ENCODE measurements at places on chromosomes 16 and 17. TPM values are rescaled to one million over a fixed set of nuclear protein-coding genes. Genes with fewer than 3 reads are reported as not detected.
A peak's percentile ranks its signal among the peaks of the same experiment; 100 is the strongest.

- DNase-seq: no peak
Observed at GRCh38 chr17:12180644-12181261, 160.1 kb downstream of the MAP2K4 start.

- DNase-seq: no peak
Observed at GRCh38 chr17:28043741-28044140, 1.3 kb downstream of the NLK start.

GUCY2D gene
- total RNA-seq: not detected

JMJD8 gene
- 83.4 TPM for total RNA-seq

GRCh38 chr16:51382940-51383339 is 231.9 kb upstream of the SALL1 start:
- DNase-seq: no peak

BRICD5 gene
- 7.5 TPM for total RNA-seq

GRCh38 chr17:40922239-40922638 is 15.2 kb downstream of the KRT23 start:
- DNase-seq: peak; percentile 40

- no peak for DNase-seq
Observed at GRCh38 chr17:14341866-14342265, 41.0 kb downstream of the HS3ST3B1 start.

GRCh38 chr17:60067871-60068270 is 10.8 kb downstream of the HEATR6 start:
- DNase-seq: no peak

ABAT gene
- total RNA-seq: 9.8 TPM

GRCh38 chr17:50221864-50222545 is 20.6 kb upstream of the COL1A1 start:
- peak; percentile 82 for DNase-seq

GRCh38 chr16:80958284-80958683 is 48.4 kb downstream of the CMC2 start:
- no peak for DNase-seq

HOXB5 gene
- 2.0 TPM for total RNA-seq

GRCh38 chr16:28110479-28110878 is 47.0 kb upstream of the GSG1L start:
- no peak for DNase-seq

GDPD3 gene
- 1.6 TPM for total RNA-seq

GRCh38 chr16:30551781-30552180 is 6.4 kb downstream of the ZNF764 start:
- no peak for DNase-seq

- DNase-seq: no peak
Observed at GRCh38 chr16:11506741-11507305, 79.9 kb downstream of the LITAF start.

GRCh38 chr16:50121721-50122445 is 31.2 kb upstream of the TENT4B start:
- DNase-seq: no peak

DNA sequence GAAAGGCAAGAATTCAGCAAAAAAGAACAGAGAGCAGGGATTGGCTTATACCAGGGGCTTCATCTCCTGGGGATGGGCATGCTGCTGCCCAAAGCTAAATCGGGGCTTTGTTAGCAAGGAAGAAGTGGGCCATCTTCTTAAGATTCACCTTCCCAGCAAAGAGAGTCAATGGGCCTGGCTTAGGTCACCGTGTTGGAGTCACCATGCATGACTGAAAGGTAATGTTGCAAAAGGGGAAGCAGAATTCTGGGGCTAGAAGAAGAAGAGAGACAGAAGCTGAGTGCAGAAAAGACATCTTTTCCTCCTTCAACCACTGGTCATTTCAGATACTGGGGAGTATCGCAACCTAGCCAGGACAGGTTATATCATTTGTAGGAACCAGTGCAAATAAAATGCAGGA is 76.3 kb upstream of the KIFC3 start:
- DNase-seq: no peak

- DNase-seq: no peak
Observed at GRCh38 chr17:78669975-78670518, 92.9 kb upstream of the DNAH17 start.

- DNase-seq: peak; percentile 59
Observed at GRCh38 chr16:3879887-3880564, 487 bp downstream of the CREBBP start.

DNA sequence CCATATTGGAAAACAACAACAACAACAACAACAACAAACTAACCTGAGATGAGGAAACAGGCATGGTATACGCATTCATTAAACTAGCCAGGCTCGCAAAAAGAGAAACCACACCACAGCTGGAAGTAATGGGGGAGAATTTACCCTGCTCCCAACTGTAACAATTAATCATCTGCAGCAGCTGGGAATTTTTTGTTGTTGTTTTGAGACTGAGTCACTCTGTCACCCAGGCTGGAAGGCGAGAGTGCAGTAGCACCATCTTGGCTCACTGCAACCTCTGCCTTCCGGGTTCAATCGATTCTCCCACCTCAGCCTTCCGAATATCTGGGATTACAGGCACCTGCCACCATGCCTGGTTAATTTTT is 16.3 kb downstream of the PRPSAP1 start:
- no peak for DNase-seq

IRX6 gene
- 3.6 TPM for total RNA-seq

- DNase-seq: no peak
Observed at GRCh38 chr17:69117855-69118784, 23.6 kb downstream of the ABCA6 start.

GRCh38 chr17:80512233-80512632 is 32.4 kb upstream of the RPTOR start:
- DNase-seq: no peak

MON1B gene
- total RNA-seq: 26.6 TPM

GRCh38 chr17:72401883-72402726 is 281.3 kb downstream of the SOX9 start:
- no peak for DNase-seq

TXNL4B gene
- total RNA-seq: 8.8 TPM

OSGIN1 gene
- 3.0 TPM for total RNA-seq

MT1F gene
- 12.1 TPM for total RNA-seq

MEIOB gene
- total RNA-seq: not detected

- DNase-seq: no peak
Observed at GRCh38 chr17:33385133-33385532, 92.0 kb upstream of the ASIC2 start.

HAPSTR1 gene
- 39.0 TPM for total RNA-seq

DNA sequence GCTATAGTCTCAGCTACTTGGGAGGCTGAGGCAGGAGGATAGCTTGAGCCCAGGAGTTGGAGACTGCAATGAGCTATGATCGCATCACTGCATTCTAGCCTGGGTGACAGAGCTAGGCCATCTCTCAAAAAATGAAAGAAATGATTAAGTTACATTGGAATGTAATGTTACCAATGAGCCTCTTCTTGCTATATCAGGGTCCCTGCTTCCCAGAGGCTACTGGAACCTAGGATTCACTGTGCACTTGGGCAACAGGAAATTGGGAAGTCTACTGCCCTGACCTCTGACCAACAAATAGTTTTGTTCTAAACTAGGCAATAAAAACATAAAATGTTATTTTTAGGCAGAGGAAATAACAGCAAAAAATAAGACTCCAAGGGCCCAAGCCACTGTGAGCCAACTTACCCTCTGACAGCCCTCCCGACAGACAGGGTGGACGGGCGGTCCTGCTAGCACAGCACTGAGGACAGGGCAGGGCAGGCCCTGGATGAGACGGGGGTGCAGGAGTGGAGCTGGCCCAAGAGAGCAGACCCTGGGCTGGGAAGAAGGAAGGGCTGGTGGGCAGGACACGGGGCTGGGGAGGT is 27.5 kb downstream of the NSMCE1 start:
- no peak for DNase-seq

PLXDC1 gene
- total RNA-seq: 37.7 TPM
